ENCODE measurements at places on chromosomes 16 and 17. TPM values are rescaled to one million over a fixed set of nuclear protein-coding genes. Genes with fewer than 3 reads are reported as not detected.
A peak's percentile ranks its signal among the peaks of the same experiment; 100 is the strongest.

DNA sequence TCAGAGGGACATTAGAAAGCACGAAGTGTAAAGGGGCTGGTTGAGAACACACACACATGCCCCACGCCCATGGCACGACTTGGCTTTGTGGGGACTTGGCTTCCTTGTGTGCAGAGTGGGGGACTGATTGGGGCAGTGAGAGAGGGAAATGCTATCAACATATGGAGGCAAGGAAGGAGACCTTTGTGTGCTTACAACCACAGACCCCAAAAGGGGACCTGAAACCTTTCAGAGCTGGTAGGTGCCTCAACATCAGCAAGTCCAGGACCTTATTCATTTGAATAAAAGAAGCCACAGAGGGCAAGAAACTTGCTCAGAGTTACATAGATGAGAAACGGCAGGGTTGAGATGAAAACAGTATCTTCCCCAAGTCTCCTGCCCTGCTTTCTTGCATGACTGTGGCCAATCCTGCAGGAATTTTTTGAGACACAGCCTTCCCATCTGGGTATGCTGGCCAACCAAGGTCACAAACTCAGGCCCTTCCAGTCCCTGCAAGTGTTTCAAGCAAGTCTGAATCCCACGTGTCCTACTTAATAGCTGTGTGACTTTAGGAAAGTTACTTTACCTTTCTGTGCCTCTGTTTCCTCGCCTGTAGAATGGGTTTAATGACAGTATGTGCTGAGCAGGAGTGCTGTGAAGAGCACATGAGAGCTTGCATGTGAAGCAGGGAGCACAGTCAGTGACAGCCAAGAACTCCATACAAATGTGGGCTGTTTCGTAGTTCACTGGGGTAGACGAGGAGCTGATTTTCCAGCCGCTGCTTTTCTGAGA is 26.2 kb downstream of the C16orf78 start:
- DNase-seq: no peak

GRCh38 chr17:58336456-58337209 is 8.0 kb upstream of the TSPOAP1 start:
- no peak for DNase-seq

DNA sequence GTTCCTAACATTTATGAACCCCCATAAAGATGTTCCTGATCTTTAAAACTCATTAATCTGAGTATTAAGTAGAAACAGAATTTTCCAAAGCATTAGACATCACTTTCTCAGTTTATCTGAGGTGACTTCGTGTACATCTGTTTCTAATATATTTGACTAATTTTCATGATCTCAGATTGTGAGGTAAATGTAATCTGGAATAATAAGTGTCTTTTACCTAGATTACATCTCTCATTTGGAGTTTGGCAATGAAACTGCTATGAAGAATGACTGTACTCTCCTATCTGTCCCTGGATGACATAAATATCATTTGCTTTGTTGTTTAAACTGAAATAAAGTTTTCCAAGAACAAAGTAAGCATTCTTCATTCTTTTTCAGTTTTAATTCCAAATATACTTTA is 55.3 kb downstream of the GDPD1 start:
- DNase-seq: no peak

- DNase-seq: no peak
Measured at GRCh38 chr17:29977836-29978235, 36.4 kb downstream of the EFCAB5 start.

GRCh38 chr16:49601576-49601975 is 228.0 kb downstream of the C16orf78 start:
- no peak for DNase-seq

DNA sequence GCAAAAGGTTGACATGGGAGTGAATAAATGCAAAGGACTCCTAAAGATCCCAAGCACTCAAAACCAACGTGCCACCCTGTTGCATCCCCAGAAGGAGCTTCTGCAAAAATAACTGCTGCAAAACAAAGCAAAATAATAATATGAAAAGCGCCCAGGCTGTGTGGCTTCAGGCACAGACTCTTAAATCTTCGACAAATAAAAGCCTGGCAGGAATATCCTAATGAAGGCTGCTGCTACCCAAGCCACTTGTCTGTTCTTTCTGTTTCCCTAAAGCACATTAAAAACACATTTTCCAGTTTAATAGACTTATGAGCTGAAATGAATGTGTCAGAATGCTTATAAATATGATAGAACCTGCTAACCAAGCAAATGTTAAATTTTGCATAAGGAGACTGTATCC is 154.0 kb downstream of the SLC39A11 start:
- no peak for DNase-seq

DNA sequence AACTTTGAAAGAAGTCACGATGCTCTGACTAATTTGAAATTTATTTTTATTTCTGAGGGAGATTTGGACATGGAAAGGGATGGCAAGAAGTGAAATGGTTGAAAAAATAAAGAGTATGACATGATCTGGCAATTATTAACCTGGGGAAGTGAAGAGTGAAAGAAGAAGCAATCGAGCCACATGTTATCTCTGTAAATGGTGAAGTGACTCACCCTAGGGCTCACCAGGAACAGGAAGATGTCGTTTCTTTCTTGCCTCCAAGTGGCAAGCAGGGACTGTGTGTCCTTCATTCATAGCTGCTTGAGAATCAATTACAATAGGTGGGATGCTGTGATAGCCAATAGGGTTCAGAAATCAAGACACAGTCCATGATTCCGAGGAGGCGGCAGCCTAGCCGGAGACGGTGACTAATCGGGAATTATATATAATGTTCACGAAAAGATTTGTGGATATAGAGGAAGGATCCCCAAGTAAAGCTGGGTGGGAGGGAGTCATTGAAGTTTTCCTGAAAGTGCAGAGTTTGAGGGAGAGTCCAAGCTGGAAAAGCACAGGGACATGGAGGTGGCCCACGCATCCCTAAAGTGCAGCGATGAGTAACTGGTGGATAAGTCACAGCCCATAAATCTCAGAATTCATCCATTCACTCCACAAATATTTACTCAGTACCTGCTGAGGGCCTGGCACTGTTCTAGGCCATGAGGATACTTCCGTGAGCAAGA is 18.2 kb upstream of the KRT20 start:
- no peak for DNase-seq

DNA sequence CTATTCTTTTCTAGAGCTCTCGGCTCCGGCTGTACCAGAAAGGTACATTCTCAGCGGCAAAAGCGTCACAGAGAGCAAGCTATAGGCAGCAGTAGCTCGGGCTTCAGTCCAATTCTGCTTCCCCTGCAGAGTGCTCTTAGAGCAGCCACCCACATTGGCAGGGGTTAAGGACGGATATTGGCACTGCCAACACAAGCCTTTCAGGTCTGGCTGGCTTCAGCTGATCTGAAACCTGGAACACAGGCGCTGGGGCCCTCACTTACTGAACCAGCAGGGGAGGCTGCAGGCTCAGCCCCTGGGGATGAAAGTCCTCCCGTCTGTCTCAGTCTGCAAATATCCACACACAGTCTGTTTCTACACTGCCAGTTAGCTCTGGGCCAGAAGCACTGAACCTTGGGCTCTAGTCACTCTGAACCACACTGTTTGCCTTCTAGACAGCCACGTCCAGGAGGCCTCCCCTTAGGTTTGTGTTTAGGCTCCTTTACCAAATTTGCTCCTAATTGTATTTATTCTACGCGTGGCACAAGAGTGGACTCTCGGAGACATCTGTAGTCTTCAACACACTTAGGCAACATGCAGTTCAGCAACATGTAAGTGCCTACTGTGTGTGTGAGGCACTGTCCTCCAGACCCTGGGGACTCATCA is 40.1 kb downstream of the HIC1 start:
- DNase-seq: peak; percentile 71

DNA sequence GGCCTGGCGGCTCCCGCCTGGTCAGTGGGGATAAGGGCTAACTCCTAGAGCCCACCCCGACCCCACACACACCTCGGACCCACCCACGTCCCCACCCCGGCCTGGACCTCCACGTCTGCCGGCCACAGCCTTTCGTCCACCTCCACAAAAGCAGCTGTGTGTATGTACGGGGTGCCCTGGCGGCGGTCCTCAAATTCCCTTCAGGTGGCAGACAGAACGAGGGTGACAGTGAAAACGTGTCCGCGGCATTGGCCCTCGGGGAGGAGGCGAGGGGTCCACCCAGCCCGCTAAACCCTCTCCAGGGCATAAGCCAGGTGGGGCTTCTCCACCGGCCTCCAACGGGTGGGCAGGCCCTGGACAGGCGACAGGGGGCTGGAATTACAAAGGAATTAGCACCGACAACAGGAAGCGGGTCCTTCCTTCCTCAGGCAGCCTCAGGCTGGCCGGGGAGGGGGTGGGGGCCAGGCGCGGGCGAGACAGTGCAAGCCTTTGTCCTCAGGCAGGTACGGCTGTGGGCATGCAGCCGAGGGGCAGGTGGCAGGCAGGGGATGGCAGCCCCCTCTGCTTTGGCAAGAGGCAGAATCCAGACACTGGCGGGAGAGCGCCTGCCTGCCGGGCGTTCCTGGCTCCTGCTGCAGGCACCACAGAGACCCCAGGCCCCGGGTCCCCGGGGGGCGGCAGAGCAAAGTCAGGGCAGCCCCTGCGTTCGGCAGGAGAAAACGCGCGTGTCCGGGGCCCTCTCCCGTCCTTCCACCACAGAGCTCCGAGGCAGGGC is 12.3 kb upstream of the PITPNA start:
- no peak for DNase-seq

DNA sequence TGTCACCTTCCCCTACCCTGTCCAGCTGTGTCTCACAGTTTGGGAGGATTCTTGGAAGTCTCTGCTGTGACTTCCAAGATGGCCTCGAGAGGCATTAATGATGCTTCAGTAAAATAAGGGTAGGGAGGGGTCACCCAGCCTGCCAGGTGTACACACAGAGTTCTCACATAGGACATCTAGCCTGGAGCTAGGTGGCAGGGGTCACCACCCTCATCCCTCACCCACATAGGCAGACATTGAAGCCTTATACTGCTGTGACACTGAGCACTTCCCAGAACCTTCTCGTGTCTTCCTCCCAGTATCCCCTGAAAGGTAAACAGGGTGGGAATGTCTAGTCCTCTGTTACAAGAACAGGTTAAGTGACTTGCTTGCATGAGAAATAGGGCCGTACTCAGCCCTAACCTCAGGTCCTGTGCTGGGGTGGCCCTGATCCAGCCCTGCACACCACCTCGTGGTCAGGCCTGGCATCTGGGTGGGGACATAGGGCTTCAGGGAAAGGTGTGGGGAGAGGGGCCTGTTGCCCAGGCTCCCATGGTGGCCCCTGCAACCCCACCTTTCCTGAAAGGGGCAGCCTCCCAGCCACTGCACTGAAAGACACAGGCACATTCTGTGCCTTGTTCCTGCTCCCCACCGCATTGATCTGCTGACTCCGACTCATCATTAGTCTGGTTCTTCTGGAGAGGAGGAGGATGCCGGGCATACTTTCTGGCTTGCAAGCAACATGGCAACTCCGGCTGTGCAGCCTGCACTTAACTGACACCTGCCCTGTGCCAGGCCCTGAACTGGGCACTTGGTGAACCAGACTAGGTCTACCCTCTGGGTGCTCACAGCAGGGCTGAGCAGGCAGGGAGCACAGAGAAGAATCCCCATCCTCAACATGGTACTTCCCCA is 3.6 kb upstream of the MMP15 start:
- peak; percentile 17 for DNase-seq

DNA sequence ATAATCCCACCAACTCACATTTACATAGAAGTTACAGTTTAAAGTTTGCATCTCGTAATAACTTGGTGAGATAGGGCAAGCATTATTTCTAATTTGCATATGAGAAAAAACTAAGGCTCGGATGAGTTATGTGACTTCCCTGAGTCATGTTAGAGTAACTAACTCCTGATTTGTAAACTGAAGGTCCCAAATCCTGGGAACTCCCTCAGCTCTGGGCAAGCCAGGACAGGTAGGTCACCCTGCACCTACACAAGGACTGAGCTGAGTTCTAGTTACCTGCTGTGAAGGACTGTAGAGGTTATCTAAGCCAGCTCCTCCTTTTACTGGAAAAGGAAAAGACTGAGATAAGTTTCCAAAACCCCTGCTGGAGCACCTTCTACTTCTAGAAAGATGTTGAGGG is 92.1 kb upstream of the HLF start:
- no peak for DNase-seq

- DNase-seq: no peak
Measured at GRCh38 chr17:34067011-34067410, 188.1 kb upstream of the CCL2 start.

SCARF1 gene
- total RNA-seq: 17.7 TPM

GNAO1 gene
- 92.9 TPM for total RNA-seq

PABPN1L gene
- not detected for total RNA-seq

BCL6B gene
- total RNA-seq: 14.1 TPM

SNX20 gene
- total RNA-seq: 2.0 TPM

CD300H gene
- total RNA-seq: not detected

KRT24 gene
- not detected for total RNA-seq

ZNF207 gene
- total RNA-seq: 109 TPM

LDHD gene
- 28.5 TPM for total RNA-seq

CASKIN1 gene
- total RNA-seq: 5.9 TPM

MATCAP1 gene
- 18.1 TPM for total RNA-seq

ATP2A1 gene
- 0.27 TPM for total RNA-seq

LITAFD gene
- not detected for total RNA-seq

LGALS9B gene
- not detected for total RNA-seq

MYO15A gene
- 1.1 TPM for total RNA-seq
